CD4-positive, alpha-beta T cell treated with Interleukin-17A for 4 hours (primary cell): ENCODE measurements at places on chromosomes 1 and 21.

DNA sequence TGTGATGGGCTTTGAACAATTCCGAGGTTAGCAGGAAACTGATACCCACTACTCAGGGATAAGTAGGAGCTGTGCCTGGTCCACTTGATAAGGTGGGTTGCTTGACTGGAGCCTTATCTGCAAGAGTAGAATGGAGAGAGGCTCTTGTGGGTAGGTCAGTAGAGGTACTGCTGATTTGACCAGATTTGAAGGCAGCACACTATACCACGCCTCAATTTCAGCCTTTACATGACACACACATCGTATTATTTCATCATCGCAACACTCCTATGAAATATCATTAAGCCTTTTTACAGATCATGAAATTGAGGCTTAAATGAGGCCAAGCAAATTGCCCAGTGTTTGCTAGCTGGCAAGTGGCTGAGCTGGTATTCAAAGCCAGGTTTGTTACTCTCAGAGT lies 69.6 kb downstream of the KCNJ15 start:
- no peak for DNase-seq

DNA sequence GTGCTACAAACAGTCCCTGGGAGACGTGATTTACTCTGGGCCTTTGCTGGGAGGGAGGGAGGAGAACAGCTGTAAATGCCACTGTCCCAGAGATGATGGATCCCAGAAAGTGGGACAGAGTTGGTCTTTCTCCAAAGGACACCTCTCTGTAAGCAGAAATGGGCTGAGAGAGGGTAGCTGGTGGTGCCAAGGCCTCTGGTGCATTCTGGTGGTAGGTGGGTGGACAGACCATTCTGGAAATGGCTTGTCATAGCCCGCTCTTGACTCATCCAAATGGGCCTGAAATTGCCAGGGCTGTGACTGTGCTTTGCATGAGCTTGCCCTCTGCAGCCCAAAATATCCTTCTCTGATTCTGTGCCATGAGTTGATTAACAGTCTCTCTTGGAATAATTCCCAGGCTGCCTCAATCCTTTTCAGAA lies 36.1 kb downstream of the CCDC185 start:
- no peak for DNase-seq

DNA sequence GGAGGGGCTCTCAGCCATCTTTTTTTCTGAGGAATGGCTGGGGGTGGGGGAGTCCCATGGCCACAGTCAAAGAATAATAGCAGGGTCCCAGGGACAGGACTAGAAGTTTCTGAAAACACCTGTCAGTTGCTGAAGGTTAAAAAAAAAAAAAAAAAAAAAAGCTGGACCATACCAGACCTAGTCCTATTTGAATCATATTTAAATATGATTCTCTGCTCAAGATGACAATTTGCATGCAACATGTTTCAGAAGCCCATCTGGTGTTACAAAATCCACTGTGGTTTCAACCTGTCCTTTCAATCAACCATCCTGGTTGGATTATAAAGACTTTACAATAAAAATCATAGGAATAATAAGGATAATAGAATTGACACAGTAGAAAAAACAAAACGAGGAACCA lies 153.7 kb downstream of the TENT5C start:
- no peak for DNase-seq

GRCh38 chr1:214934045-214934444 lies 148.5 kb upstream of the KCNK2 start:
- no peak for DNase-seq

GRCh38 chr1:193308438-193308837 lies 122.0 kb upstream of the B3GALT2 start:
- no peak for DNase-seq

GRCh38 chr1:180175806-180176205 lies 21.1 kb downstream of the QSOX1 start:
- DNase-seq, result no peak

GRCh38 chr1:147071142-147071541 lies 101.1 kb downstream of the PRKAB2 start:
- no peak for DNase-seq

DNA sequence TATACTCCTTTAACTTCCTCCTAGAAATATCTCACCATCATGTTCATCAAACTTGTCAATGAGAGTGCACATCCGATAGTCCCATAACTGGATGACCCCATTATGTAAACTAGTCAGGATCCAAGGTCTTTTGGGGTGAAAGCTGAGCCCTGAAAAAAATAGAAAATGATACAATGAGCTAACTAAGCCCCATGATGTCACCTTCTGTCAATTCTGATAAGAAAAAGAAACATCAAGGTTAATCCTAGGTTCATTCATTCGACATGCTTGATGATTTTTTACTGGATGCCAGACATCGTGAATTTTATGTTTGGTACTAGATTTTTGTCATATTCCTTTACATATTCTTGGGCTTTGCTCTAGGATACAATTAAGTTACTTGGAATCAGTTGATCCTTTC lies 2.9 kb downstream of the COPA start:
- DNase-seq, result no peak

DNA sequence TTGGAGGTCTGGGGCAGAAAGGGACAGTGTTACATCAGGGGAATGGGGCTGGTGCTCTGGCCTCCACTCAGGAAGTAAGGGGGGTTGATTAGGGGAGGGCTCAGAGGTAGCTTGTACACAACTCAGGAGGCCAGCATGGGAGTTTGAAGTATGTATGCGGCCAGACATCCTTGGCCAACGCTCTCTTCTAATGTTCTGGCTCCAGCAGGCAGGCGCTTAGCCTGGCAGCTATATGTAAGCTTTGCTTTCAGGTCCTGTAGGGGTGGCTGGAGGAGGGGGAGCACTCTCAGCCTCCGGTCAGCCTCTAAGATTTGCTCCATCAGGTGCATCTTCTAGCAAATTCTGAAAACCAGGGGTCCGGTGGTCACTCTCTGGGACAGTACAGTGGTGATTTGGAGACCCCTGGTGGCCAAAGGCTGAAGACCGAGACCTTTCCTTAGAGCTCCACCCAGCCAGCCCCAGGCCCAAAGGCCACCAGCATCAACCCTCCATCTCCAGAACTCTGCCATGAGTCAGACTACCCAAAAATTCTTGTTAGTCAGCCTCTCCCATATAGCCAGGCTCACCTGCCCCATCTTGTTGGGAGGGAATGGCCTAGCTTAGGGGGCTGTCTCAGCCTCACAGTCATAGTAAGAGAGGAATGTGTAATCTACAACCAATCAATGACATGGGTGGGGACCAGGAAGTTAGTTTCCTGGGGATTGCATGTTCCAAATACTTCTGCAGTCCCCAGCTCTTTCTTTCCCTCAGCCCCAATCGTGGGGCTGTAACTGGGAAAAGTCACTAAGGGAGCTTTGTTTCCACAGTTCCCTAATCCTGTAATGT lies 9.7 kb upstream of the COL8A2 start:
- peak; percentile 59 for DNase-seq

GRCh38 chr1:32724678-32725614 lies 22.4 kb upstream of the SYNC start:
- peak; percentile 31 for DNase-seq

- no peak for DNase-seq
Observed at GRCh38 chr1:155975375-155976061, 2.8 kb downstream of the ARHGEF2 start.

DNA sequence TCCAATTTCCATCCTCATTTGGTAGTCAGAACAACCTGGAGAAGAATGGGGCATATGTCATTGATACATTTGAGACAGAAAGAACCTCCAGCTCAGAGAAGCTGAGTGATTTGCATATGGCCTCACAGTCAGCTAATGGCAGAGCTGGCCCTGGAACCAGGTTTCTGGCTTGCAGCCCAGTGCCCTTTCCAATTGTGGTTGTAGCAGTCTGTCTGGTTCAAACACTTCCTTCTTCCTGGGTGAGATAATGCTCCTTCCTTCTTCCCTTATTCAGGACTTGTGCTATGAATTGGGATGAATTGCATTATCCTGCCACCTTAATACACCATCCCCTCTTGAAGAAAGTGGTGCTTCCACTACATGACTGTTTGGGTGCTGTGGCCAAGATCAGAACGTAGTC lies 24.2 kb downstream of the SLC5A9 start:
- no peak for DNase-seq

DNA sequence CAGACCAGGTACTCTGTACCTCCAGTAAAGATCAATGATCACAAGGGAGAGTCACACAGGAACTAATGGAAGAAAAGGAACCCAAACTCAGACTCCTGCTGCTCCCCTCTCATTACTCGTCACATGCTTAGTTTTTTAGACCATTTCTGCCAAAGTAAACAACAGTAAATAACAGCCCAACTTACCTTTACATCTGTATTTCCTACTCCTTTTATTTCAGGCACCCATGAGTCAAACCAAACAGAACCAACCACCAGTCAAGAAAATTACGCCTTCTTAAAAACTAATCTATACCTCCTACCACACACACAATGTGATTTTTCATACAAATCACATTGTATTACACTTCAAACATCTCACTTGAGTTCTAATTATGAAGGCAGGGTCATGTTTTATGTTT lies 61.4 kb upstream of the HTR1D start:
- DNase-seq, result no peak

DNA sequence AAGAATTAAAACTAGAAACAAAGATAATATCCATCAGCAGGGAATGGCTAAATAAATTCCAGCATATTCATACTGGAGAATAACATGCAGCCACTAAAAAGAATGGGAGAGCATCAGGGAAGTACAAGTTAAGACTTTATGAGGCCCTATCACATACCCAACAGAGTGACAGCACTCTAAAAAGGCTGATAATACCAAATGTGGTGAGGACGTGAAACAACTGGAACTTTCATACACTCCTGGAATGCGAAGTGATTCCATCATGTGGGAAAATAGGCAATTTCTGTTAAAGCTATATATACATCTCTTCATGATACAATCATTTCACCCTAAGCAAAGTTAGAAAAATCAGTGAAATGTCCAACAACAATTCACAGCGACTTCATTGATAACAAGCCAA lies 42.6 kb downstream of the COL6A1 start:
- no peak for DNase-seq

DNA sequence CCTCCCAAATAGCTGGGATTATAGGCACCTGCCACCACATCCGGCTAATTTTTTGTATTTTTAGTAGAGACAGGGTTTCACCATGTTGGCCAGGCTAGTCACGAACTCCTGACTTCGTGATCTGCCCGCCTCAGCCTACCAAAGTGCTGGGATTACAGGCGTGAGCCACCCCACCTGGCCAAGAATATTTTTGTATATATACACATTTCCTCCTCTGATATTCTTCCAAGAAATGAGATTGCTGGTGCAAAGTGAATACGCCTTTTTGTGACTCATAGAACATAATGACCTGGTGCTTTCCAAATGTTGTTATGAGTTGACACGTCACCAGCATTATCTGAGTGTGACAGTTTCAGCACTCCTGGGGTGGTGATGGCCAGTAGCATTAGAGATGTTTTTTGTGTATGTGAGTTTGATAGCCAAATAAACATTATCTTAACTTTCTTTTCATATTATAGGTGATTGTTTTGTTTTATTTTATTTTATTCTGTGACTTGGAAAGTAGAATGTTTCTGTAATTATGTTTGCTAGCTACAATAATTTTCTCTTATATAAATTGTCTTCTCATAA lies 54.9 kb downstream of the KCNK1 start:
- no peak for DNase-seq

- DNase-seq, result no peak
Observed at GRCh38 chr1:36602184-36602583, 119.5 kb upstream of the CSF3R start.

DNA sequence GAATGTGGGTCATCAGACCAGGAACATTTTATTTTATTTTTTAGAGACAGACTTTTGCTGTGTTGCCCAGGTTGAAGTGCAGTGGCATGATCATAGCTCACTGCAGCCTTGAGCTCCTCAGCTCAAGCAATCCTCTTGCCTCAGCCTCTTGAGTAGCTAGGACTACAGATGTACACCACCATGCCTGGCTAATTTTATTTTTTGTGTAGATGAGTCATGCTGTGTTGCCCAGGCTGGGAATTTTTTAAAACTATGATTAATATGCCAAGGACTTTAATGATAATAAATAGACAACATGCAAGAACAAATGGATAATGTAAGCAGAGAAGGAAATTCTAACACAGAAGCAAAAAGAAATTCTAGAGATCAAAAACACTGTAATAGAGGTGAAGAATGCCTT lies 142.4 kb downstream of the AK5 start:
- DNase-seq, result no peak

DNA sequence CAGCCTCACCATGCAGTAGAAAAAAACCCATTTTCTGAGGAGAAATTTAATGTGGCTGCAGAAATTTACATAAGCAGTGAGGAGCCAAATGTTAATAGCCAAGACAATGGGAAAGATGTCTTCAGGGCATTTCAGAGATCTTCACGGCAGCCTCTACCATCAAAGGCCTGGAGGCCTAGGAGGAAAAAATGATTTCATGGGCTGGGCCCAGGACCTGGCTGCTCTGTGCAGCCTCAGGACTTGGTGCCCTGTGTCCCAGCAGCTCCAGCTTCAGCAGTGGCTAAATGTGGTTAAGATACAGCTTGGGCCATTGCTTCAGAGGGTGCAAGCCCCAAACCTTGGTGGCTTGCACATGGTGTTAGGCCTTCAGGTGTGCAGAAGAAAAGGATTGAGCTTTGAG lies 48.0 kb upstream of the PDE4B start:
- no peak for DNase-seq

GRCh38 chr1:45089711-45090110 lies 77.7 kb downstream of the UROD start:
- DNase-seq, result no peak

DNA sequence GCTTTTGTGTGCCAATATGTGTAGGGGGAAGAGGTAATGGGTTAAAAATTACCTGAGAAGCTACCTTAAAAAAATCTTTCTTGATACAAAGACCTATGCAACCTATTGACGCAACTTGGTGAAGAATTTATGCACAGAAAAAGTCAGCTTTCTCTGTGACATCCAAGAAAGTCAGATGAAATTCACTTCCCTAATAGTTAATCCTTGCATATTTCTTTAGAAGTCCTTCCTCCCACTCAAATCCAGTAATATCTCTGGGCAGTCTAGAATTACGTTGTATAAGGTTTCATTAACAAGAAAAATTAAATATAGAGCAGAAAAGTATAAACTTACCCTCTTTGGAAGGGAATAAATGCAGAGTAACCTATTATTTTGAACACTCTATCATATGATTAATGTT lies 2.9 kb downstream of the UBAP2L start:
- no peak for DNase-seq

- no peak for DNase-seq
Observed at GRCh38 chr1:152118915-152119314, 3.7 kb upstream of the TCHH start.
